Dermis microvascular lymphatic vessel endothelial cell (primary cell): ENCODE measurements at places on chromosomes 6 and 20. TPM values are rescaled to one million over a fixed set of nuclear protein-coding genes. Genes with fewer than 3 reads are reported as not detected.

DNA sequence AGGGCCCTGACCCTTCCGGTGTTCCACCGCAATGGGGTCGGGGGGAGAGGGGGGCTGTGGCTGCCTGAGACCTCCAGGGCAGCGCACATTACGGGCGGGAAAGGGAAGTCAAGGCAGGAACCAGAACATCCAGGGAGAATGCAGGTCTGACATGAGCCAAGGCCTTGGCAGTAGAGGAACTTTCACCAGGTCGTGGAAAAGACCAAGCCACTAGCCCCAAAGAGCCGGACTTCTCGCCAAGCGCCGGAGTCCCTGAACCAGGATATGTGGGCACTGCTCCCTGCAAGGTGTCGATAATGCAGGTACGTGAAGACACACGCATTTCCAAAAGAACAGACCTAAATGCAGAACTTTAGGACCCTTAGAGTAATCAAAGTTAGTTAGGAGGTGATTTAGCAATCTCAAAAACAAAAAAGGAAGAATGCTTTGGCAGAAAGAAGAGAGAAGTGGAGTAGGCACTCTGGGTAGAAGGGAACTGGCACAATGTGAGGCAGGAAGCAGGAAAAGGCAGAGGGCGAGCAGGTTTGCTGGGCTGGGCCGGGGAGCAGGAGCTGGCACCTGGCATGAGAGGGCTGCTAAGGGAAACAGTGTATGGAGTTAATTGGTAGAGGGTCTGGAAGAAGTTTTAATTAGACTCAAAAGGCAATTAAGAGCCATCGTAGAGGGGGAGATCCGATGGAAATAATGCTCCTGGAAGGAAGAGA, 14.3 kb downstream of the POU3F2 start:
- no peak for DNase-seq

DNA sequence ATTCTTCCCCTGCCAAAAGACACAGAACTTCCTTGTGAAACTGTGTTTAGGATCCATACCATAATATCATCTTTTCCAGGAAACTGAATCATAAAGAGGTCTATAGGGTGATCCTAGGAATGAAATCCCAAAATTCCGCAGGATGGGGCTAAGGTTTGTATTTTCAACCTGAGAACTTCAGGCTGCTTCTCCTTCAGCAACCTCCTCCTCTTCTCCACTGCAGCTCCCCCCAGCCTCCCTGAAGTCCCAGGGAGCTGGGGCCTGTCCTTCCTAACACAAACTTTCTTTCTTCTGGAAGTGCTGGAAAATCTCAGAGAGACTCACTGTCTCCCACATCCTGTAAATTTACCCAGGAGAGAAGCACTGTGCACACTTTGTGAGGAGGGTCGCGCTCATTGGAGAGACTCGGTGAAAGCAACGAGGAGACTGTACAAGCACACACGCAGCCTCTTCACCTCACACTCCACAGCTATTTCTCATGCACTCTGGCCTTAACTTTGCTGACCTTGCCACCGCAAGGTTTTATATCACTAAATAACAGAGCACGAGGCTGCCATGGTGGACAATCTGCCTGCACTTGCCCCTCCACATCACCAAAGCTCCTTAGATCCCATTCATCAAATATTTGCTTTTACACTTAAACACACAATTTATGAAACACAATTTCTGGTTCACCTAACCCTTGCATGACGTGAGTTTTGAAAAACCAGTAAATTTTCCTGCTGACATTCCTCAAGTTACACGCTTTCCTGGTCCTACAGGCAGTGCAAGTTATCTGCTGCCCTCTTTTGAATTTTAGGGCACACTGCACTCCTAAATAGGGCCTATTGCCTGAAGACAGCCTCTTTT, 14.3 kb downstream of the ID4 start:
- peak; percentile 43 for DNase-seq

DNA sequence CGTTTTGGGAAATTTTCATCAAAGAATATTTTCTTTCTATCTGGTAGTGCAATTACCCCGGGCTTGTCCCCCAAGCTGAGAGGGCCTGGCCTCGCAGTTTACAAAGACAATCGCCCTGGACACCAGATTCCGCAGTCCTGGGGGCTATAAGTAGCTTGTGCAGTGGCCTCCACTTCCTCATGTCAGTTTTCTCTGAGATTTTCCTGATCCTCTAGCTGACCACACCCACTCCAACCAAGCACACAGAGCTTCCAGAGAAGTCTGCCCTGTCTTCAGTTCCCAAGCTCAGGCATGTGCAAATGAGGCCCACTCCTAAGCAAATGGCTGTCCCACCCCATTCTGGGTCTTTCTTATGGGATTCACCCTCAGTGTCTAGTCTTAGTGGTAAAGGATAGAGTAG, 245.3 kb downstream of the MAFB start:
- no peak for DNase-seq

The SEMG1 gene
- total RNA-seq, result not detected in 2 replicates

GRCh38 chr6:87925373-87926060, 122.1 kb upstream of the SPACA1 start:
- peak; percentile 43 for DNase-seq

DNA sequence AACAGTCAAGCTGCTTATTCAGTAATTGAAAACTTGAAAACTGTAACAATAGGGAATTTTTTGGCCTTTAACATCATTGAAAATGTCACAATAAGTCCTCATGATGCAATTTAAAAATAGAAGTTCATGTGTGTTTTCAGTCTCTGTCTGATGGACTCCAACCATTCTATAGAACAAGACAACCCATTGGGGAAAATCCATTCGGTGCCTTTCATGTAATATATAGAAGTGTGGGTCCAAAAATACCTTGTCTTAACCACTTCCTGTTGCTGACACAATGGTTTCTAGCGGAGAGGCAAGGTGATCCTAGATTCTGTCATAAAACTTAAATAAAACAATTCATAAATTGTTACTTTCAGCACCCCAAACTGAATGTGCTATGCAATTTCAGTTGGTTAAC, 1131.3 kb upstream of the MAP3K7 start:
- DNase-seq, result no peak

DNA sequence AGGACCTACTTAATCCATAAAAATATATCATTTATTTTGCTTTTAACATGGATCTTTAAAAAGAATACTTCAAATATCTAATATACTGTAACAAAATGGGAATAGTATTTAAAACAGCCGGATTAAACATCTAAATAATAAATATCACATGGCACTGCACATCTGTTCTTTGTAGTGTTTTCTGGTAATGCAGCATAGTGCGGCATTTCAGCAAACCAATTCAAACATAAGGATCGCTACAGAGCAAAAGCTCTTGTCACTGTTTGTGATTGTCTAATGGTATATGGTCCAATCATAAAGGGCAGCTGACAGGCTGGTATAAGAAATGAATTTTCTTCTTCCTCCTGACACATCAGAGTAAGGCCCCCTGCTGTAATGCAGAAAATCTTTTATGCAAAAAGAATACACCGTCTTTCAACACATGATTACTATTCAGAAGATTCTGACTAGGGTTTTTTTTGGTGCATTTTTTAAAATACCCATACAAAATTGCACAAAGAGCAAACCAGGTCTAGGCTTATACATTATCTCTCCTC, 40.0 kb upstream of the POU3F2 start:
- DNase-seq, result no peak

- DNase-seq, result peak; percentile 45
Measured at GRCh38 chr6:12353731-12354130, 63.6 kb downstream of the EDN1 start.

DNA sequence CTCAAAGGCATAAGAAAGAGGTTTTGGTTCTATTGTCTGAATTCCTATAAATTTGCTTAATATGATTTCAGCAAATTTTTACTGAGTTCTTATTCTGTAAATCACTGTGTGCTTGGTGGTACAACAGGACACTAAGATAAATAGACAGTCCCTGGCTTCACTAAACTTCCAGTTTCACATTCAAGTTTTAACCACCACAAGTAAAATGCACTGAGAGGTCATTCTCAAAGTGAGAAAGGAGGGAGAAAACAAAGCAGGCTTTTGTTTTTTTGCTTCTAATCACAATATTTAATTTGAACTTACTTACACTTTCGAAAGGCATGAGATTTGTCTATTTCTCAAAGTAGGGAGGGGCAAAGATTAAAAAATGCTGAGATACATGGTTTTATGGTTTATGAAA, 445.7 kb downstream of the CDC5L start:
- DNase-seq, result no peak

DNA sequence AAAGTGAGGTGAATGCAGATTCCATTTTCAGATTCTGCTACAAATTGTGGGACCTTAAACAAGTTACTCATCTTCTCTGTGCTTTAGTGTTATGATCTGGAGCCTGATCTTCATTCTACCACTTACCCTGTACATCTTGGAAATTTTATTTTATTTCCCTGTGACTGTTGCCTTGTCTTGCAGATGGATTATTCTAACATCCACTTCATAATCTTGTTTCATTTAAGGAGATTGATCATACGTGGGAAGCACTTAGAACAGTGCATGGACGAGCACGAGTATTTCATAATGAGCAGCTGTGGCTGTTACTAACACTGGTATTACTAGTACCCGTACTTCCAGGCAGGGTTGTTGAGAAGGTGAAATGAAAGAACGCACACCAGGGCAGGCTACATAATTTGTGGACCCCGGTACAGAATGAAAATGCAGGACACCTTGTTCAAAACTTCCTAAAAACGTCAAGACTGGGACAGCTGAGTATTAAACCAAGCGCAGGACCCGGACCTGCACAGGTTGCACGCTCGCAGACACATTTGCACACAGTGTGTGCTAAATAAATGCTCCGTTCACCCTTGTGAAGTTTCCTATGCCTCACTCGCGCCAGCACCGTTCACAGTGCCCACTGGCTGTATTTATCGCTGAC, 535 bp upstream of the CCDC170 start:
- no peak for DNase-seq

- DNase-seq, result no peak
Measured at GRCh38 chr6:51167468-51167867, 348.8 kb downstream of the TFAP2B start.

The DDX39B gene
- total RNA-seq, result 318 and 410 TPM in 2 replicates

The CASS4 gene
- under 0.01 and 0.13 TPM in 2 replicates for total RNA-seq

DNA sequence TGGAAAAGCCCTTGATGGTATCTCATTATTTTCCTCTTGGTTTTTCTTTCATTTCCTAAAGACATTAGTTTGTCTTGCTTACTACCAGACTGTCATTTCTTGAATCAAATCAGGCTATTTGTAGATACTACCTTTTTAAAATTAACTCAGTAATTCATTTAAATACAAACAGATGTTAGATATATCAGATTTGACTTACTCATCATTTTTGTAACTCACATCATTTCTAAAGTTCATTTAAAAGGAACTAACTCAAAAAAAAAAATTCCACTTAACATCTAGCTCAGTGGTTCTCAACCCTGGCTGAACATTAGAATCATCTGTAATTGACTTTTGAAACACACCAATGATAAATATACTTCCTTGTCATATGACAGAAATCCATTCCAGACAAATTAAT, 48.2 kb upstream of the TINAG start:
- no peak for DNase-seq

The TMEM200A gene
- under 0.01 TPM in 2 replicates for total RNA-seq

DNA sequence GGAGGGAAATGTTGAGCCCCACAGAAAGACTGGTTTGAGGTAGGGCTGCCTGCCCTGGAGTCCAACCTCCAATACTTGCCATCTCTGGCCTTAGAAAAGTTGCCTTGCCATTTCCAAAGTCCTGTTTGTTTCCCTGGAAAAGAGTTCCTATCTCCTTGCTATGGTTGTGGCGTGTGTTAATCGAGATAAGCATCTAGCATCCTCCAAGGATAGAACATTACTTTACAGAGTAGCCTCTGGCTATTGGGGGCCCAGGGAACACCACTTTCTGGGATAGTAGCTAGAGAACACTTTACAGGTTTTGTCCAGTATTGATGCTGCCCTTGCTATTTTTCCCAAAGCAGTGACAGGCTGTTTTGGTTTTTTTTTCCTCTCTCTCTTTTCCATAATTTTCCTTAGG, 57.4 kb upstream of the SASH1 start:
- no peak for DNase-seq

The FNDC1 gene
- not detected in 2 replicates for total RNA-seq

The RBBP8NL gene
- total RNA-seq, result not detected in 2 replicates

GRCh38 chr20:44435630-44436335, 39.9 kb upstream of the TTPAL start:
- no peak for DNase-seq

- no peak for DNase-seq
Measured at GRCh38 chr20:4102381-4102780, 87.0 kb upstream of the RNF24 start.

GRCh38 chr6:137443901-137444300, 50.3 kb downstream of the OLIG3 start:
- DNase-seq, result no peak

GRCh38 chr6:5076931-5077330, 8.2 kb upstream of the PPP1R3G start:
- DNase-seq, result no peak

DNA sequence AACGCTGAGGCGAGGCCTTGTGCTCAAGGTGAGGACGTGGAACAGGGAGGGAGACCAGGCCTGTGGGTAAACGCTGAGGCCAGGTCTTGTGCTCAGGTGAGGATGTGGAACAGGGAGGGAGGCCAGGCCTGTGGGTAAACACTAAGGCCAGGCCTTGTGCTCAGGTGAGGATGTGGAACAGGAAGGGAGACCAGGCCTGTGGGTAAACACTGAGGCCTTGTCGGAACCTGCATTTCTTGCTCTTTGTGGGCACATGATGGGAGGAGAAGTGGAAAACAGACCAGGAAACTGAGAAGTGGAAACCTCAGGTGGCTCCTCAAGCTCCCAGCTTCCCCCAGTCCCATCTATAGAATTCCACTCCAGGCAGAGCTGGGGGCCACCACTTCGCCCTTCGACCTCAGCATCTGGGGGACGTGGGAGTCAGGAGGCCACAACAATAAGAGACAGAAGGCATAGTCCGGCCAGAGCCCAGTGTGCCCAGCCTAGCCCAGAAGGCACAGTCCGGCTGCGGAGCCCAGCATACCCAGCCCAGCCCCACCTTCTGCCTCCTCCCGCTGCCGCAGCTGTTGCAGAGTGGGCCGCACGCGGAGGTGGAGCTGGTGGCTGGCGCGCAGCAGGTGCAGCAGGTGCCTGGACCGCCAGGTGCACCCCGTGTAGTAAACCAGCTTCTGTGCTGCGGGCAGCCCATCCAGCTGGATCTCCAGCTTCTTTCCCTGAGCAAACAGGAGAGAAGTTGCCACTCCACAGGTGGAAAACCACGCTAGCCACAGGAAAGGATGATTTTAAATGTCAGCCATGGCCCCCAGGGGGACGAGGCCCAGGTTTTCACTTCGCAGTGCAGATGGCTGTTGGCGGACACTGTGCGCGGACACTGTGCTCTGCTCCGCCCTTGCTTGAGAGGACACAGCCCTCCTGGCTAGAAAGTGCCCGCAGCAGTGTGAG, 17.5 kb downstream of the FRMD1 start:
- DNase-seq, result no peak

The GMPR gene
- 10.9 and 13.6 TPM in 2 replicates for total RNA-seq

- no peak for DNase-seq
Measured at GRCh38 chr6:10659699-10660348, 34.6 kb downstream of the C6orf52 start.
